Stimulated activated CD8-positive, alpha-beta memory T cell treated with anti-CD3 and anti-CD28 coated beads, Interleukin-4, amount 100 ng/mL, for 48 hours (primary cell): ENCODE measurements at places on chromosomes 7 and 10.

GRCh38 chr10:61897671-61898434 is 3.6 kb upstream of the ARID5B start:
- DNase-seq = no peak

- DNase-seq = no peak
Observed at GRCh38 chr10:48614481-48615390, 9.9 kb upstream of the ARHGAP22 start.

DNA sequence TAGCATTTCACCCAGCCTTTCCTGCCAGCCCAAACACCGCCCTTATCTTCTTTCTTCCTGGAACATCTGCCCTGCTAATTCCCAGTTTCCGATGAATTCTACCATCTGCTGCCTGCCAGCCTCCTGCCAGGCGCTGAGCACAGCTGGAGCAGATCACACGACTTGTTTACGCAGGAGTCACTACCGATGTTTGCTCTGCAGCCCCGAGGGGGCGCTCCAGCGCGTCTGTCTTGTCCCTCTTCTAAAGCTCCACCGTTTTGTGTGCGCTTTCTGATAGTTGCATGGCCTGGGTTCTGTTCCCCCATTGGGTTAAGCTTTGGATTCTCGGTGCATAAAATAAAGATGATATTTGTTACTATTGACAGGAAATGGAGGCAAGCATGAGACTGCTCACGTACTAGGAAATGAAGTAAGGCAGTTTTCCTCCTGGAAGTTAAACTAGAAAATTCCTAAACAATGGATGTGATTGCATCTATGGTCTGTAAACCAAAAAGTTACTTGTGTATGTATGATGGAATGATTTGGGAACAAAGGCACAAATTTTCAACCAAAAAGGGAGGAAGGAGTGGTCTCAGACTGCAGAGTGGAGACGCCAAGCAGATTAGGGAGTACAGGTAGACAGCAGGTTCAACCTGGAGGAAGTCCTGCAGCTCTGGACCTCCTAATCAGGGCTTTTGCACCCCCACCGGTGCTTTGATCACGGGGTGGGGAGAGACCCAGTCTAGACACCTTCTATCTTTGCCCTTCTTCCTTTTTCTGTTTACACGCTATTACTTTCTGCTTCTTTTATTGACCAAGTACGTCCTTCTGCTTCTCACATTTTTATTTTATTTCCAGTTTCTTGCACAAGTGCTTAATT is 2.2 kb upstream of the RBM17 start:
- DNase-seq = peak; percentile 91

- DNase-seq = no peak
Observed at GRCh38 chr7:28466885-28467284, 54.6 kb downstream of the CREB5 start.

GRCh38 chr10:70964245-70964644 is 75.9 kb upstream of the PCBD1 start:
- DNase-seq = no peak

DNA sequence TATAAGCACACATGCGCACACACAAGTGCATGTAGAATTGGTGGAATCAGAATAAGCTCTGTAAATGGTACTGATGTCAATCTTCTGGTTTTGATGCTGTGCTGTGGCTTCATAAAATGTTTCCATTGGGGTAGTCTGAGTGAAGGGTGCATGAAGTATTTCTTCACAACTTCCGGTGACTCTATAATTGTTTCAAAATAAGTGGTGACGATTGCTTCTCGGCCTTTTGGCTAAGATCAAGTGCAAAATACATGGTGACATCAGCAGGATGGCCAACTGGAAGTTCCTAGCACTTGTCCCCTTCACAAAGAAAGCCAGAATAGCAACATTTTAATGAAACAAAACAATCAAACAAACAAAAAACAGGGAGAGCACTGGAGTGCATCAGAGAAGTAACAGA is 41.6 kb upstream of the CAMK2B start:
- DNase-seq = no peak

GRCh38 chr7:29296421-29296820 is 101.8 kb downstream of the CHN2 start:
- no peak for DNase-seq

GRCh38 chr10:29878492-29878891 is 180.9 kb downstream of the JCAD start:
- DNase-seq = no peak

DNA sequence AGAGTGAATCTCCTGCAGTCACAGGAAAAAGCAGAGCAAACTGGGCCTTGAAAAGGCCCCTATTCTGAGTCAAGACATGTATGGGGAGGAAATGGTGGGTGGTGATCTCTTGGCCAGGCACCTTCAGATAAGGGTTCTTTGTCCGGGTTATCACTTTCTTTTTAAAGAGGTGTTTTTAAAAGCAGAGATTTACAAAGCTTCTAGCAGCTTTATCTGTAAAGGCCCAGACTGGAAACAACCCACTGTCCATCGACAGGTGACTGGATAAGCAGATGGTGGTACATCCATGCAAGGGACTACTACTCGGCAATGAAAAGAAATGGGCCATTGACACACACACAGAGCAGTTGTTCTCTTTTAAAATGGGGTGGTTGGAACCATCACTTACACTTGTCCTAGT is 596.7 kb upstream of the MKI67 start:
- DNase-seq = no peak

GRCh38 chr7:121328508-121329190 is at the start of gene WNT16:
Gene WNT16, plus strand, starts transcription at chr7:121329000. Its CDS starts 293 bp downstream, at chr7:121329293.
- DNase-seq = peak; percentile 26

- DNase-seq = no peak
Observed at GRCh38 chr10:131738396-131738735, 162.4 kb upstream of the PPP2R2D start.

DNA sequence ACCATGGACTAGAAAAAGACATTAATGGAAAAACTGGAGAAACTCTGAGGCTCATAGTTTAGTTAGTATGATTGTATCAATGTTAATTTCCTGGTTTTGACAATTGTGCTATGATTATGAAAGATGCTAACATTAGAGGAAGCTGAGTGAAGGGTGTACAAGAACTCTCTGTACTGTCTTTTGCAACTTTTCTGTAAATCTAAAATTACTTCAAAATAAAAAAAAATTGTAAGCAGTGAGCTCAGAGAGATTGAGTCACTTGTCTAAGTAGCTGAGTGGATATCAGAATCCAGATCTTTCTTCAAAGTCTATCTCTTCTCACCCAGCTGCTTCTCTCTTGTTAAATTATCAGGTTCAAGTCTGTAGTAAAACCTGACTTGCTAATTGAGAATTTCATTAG is 181.1 kb downstream of the PLCE1 start:
- no peak for DNase-seq

GRCh38 chr7:101924171-101924570 is 106.7 kb downstream of the CUX1 start:
- peak; percentile 39 for DNase-seq

- DNase-seq = peak; percentile 16
Observed at GRCh38 chr10:78904196-78904595, 164.6 kb upstream of the ZMIZ1 start.

GRCh38 chr7:55296070-55296469 is 69.1 kb upstream of the LANCL2 start:
- DNase-seq = no peak

GRCh38 chr10:62305813-62306212 is 37.2 kb upstream of the RTKN2 start:
- DNase-seq = no peak

DNA sequence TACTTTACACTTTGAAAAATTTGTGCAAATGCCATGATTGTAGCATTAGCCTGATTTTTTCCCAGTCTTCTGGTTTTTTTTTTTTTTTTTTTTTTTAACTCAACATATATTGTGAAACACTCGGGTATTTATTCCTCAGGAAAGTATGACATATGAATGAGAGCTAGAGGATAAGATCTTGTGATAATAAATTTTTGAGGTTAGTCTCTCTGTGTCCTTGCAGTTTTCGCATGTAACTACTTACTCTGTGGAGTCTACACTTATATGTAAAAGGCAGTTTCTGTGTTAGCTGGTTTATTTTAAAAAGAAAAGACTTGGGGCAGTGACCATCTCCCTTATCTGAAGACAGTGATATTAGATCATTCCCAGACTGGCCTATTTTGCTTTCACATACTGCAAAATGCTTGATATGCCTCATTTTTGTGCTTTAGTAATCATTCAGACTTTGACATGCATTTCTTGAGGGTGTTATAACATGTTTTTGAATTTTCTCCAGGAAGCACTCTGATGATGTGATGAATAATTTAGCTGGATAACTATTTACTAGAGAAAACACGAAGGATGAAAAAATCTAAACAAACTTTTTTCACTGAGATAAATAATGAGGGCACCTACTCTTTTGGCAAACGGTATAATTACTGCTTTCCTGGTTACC is 371.0 kb downstream of the NRG3 start:
- DNase-seq = no peak

- no peak for DNase-seq
Observed at GRCh38 chr7:102280521-102280920, 6.1 kb upstream of the SH2B2 start.

DNA sequence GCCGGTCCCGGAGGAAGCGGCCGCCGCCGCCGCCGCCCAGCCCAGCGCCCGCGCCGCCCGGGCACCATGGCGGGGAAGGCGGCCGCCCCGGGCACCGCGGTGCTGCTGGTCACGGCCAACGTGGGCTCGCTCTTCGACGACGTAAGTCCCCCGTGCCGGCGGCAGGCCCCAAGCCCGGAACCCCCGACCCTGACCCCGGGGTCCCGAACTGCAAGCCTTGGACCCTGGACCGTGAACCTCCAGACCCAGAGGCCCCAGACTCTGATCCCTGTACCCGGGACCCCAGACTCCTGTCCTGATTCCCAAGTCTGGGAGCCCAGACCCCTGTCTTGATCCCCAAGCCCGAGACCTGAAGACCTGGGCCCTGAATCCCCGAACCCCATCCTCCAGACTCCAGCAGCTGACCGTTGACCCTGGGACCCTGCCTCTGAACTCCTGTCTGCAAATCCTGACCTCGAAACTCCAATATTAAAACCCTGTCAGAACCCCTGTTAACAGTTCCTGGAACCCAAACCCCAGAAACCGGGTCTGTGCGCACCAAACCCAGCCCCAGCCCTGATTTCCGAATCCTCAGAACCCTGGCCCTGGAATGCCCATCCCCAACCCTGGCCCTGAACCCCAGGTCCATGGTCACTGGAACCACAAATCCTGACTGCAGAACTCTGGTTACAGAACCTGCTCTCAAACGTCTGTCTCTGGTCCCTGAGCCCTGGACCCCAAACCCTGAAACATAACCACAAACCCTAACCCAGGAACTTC is 623 bp downstream of the INPP5A start:
- DNase-seq = no peak

DNA sequence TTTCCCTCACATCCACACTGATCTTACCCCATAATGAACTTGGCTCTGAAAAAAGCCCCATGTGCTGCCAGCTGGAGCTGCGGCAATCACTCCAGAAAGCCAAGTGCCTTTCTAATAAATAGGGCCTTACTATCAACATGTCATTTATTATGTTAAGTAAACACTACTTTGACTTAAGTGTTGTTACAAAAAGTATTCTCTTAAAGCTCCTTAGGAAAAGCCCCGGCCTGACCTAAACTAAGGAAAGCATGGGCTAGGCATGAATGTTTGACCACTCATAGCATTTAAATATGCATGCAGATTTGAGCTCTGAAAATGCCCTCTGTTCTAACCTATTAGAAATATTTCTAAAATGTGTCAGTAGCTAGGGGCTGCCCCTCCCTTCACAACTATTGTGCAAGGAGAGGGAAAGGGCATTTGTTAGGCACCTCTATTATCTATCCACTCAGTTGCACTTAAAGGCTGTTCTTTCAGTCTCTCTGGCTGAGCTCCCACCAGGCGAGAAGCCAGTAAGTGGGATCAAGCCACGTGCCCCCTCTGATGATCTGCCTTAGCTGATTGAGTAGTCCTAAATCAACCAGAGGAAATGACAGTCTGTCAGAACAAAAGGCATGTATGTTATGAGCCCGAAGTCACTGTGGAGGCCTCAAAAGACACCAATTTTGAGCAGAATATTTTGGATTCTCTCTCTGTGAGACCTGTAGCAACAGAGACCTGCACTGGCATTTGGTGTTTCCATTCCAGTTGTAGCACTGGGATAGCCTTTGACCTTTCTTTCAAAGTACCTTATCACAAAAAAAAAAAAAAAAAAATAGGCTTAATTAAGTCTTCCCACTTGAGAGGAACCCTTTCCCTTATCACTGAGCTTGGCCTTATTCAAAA is 77.1 kb downstream of the ITGB8 start:
- DNase-seq = no peak

- no peak for DNase-seq
Observed at GRCh38 chr10:1202343-1202742, 146.2 kb downstream of the WDR37 start.

- DNase-seq = peak; percentile 70
Observed at GRCh38 chr10:5976512-5977470, 552 bp downstream of the IL15RA start.

- no peak for DNase-seq
Observed at GRCh38 chr10:33377658-33378025, 43.2 kb upstream of the NRP1 start.

DNA sequence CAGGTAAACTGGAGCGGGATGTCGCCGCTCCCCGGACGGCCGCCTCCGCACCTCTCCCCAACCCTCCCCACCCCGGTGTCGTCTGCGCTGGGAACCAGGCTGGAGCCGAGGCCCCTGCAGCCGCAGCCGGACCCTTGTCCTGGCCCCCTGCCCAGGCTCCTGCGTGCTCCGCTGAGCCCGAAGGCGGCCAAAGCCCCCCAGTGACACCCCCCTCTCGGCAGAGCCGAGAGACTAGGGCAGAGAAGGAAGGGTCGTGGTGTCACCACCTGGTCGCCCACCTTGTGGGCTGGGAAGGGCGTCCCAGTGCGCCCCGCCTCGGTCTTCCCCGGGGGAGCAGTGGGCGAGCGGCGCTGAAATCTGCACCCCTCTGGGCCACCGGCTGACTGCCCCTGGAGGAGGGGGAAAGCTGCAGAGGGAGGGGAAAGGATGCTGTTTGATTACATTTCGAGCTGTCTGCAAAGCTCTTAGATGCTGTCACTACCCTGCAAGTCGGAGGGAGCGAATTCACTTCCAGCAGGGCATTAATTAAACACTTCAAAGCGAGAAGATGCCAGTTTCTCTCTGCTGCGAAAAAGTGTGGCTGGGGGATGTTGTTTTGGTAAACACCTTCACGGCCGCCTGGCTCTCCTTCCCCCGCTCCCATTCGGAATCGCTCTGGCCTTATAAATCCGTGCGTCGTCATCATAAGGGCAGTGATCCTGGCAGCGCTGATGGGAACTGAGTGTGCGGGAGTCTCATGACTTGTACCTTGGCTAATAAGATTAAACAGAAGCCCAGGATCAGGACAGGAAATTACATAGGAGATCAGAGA is 622 bp downstream of the DYNC1I1 start:
- DNase-seq = no peak

DNA sequence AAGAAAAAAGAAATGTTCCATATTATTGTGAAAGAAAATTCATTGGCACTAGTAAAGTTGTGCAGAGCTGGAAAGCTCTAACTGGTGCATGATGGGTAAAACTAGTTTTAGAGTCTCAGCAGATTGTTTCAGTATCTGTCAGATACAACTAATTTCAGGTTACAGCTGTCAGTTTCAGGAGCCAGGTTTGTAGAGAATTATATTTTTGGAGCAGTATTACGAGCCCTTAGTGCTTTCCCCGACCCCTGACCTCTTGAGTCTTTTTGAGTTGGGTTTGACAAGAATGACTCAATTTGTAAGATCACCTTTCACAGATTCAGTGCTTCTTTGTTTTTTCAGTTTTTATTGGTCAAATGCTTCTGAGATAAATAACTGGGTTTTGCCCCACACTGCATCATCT is 366.4 kb upstream of the PLXDC2 start:
- no peak for DNase-seq
